Activated CD8-positive, alpha-beta memory T cell treated with anti-CD3 and anti-CD28 coated beads for 4 hours (primary cell): ENCODE measurements at places on chromosomes 2 and 18.

DNA sequence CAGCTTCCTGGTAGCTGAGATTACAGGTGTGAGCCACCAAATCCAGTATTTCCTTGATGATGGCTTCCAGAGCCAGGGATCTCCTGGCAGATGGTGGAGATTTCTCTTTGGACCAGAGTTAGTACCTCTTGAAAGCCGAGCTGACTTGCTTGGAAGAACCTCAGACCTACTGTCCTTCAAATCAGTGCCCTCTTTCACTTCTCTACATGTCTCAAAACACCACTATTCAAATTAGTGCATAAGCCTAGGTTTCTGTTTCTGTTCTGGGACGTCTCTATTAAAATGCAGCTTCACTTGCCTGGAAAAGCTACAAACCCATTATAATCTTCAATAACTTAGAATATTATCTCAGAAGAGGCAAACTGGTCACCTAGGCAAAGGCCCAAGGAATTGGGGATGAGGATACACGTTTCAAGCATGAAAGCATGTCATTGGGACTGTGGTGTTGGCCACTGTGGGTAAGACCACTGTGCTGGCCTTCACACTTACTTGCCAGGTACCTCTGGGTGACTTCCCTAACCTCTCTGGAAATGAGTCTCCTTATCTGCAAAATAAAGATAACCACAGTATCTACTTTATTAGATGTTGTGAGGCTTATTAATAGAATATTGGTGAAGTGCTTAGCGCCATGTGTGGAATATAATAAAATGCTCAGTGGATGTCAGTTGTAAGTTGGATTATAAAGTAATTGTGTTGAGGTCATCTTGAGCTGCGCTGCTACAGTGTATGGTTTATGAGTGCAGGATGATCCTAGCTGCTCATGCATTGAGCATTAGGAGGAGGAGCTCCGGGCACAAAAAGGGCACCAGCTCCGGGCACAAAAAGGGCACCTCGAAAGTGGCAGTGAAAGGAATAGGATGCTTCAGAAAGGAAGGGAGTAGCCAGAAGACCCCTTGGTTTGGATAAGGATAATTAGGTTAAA, 84.5 kb downstream of the DOCK10 start:
- no peak for DNase-seq

- no peak for DNase-seq
These were observed 795 bp upstream of the SETBP1 start for GRCh38 chr18:44679914-44680272.

- no peak for DNase-seq
These were observed 188.6 kb upstream of the CDH19 start for GRCh38 chr18:66792466-66792865.

DNA sequence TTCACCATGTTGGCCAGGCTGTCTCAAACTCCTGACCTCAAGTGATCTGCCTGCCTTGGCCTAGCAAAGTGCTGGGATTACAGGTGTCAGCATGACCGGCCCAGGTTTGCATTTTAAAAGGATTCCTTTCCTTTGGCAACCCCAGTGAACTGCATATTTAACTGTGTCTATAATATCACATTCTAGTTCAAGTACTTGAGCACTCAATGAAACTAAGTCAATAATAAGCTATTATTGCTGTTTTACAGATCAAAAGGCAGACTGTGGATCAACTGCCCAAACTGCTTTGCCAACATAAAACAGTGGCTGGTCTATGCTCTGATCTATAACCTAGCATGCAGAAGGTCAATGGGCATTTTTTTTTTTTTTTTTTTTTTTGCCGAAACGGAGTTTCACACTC, 144.5 kb downstream of the USP34 start:
- no peak for DNase-seq

- DNase-seq, result no peak
These were observed 12.8 kb upstream of the SKOR2 start for GRCh38 chr18:47264308-47264700.

DNA sequence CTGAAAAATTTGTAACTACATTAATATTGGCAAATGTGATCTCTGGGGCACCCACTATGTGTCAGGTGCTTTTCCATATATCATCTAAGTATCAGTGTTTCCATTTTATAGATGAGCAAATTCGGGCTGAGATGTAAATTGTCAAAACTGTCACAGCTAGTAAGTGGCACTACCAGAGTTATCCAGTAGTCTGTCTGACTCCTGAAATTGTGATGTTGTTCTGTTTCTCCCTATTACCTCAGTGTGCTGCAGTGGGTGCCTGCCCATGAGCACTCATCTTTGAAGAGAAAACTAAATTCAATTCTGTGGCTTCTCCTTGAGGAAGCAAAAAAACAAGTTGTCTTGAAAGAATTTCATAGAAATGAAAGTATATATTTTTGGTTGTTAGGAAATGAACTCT, 467.4 kb upstream of the FANCL start:
- no peak for DNase-seq

- DNase-seq, result no peak
These were observed 85.4 kb downstream of the DYSF start for GRCh38 chr2:71538656-71539265.

DNA sequence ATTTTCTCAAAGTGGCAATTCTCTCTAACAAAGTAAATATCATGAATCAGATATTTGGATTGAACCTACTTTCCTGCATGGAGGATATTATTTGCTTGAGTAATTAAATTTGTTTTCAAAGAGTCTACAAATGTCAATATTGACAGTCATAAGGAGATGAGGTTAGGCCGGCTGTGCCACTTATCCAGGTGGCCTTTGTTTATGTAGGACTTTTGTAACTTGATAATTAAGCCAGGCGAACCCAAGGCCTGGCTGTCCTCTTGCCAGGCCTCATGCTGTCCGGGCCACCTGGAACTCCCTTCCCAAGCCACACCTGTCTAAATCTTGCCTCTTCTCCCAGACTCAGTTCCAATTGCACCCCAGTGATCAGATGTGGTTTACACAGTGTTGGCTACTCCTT, 255.2 kb downstream of the ACKR3 start:
- DNase-seq, result no peak
